Stimulated activated CD8-positive, alpha-beta memory T cell treated with anti-CD3 and anti-CD28 coated beads, Interleukin-7, amount 100 ng/mL, for 48 hours (primary cell): ENCODE measurements at places on chromosomes 2 and 18.

DNA sequence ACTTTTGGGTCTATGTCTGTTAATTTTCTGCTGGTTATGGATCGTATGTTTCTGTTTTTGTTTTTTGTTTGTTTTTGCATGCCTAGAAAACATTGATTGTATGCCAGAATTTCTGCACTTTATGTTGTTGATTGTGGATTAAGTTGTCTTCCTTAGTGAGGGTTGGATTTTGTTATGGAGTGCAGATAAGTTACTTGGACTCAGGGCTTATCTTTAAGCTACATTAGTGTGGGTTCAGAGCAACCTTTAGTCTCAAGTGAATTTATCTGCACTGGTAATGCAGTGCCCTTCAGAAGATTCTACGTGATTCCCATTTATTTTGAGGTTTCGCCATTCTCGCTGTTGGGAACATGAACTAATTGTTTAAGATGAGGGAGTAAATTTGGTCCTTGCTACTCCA lies 32.9 kb downstream of the UBR3 start:
- no peak for DNase-seq

- DNase-seq = no peak
Measured at GRCh38 chr2:220081171-220081570, 453.7 kb downstream of the SLC4A3 start.

GRCh38 chr18:36058674-36059073 lies 8.7 kb downstream of the RPRD1A start:
- no peak for DNase-seq

DNA sequence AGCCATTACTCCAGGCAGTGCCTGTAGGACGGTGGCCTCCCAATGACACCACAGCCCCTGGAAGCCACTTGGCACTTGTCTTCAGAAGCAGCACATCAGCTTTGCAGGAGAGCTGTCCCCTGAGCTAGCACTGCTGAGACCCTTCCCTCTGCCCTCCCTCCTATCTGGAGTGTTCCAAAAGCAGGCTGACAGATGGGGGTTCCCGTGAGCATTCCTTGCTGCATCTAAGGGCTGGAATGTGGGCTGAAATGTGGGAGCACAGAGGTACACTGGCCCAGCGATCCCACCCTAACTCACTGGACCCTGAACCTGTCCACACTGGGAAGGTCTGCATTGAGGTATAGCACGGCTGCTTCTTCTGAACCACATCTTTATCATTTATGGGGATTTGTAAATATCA lies 230.1 kb downstream of the ANAPC1 start:
- no peak for DNase-seq

DNA sequence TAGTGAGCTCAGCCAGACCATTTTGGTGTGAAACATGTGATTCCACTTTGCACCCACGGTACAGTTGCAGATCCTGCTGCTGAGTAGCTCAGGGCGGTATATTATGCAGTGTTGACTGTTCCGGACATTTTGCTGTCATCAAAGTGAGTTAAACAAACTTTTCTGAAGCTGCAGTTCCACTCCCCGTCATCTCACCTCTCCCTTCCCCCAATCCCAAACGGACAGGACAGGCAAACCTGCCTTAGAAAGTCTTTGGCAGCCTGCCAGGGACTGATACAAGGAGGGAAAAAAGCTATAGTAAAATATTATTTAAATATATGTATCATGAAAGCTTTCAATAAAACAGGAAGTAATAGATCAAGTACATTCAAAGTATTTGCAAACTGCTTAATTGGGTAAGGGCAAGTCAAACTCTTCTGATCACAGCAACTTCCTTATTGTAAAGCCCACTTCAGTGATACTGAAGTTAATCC lies 35.5 kb upstream of the SP5 start:
- DNase-seq = no peak

GRCh38 chr18:45277908-45278307 lies 337.4 kb upstream of the SLC14A2 start:
- DNase-seq = no peak

GRCh38 chr2:189798312-189799029 lies 14.2 kb downstream of the PMS1 start:
- DNase-seq = no peak

DNA sequence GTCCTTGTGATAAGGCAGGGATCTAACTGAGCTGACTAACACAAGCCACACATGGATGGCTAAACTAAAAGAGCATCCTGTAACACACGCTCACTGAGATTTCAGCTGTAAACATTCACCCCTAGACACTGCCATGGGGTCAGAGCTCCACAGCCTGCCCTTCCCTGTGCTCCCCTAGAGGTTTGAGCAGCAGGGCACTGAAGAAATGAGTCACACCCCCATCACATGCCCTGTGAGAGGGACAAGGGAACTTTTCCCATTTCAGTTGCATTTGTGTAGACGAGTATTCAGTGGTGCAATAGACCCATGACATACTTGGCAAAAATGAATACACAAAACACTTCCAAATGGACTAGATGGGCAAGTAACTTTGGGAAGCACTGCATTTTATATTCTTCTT lies 402.4 kb upstream of the LRRTM1 start:
- DNase-seq = no peak

GRCh38 chr2:236749346-236749745 lies 179.7 kb downstream of the ACKR3 start:
- DNase-seq = no peak

DNA sequence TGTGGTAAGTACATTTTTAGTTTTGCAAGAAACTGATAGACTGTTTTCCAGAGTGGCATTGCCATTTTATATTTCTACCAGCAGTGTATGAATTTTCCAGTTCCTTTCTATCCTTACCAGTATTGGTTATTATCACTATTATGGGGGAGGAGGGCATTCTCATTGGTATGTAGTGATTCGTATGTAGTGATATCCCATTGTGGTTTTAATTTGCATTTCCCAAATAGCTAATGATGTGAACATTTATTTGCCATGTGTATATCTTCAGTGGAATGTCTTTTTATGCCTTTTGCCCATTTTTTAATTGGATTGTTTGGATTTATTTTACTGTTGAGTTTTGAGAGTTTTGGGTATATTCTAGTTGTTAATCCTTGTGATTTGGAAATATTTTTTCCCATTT lies 16.9 kb downstream of the EIF5B start:
- no peak for DNase-seq

- DNase-seq = no peak
Measured at GRCh38 chr2:190909680-190910079, 29.1 kb downstream of the GLS start.
